CD4-positive, alpha-beta T cell treated with Interleukin-4 for 1 hour (primary cell): ENCODE measurements at places on chromosomes 3 and 15.

DNA sequence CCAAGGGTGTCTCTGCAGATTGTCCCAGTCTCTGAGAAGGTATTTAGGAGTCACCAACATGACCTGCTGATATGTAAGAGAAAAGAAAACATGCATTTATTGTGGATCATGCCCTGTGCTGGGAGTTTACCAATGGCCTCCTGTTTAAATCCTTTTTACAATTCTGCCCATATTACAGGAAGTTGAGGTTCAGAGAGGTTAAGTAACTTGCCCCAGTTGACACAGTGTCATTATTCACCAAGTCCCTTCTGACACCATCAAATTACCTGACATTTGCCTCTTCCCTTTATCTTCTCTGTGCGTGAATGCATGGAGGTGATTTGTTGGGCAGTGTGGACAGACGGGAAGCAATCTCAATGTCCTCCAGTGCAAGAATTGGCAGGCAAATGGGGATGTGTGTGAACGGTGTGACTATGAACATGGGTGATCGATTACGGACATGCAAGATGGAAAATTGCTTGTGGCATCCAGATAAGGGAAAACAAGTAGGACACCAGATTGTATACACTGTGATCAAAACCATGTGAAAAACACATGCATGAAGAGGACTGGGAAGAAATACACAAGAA is 27.3 kb downstream of the ZNF710 start:
- no peak for DNase-seq

- peak; percentile 45 for DNase-seq
These were observed 33.5 kb downstream of the ZBTB38 start for GRCh38 chr3:141401573-141402475.

DNA sequence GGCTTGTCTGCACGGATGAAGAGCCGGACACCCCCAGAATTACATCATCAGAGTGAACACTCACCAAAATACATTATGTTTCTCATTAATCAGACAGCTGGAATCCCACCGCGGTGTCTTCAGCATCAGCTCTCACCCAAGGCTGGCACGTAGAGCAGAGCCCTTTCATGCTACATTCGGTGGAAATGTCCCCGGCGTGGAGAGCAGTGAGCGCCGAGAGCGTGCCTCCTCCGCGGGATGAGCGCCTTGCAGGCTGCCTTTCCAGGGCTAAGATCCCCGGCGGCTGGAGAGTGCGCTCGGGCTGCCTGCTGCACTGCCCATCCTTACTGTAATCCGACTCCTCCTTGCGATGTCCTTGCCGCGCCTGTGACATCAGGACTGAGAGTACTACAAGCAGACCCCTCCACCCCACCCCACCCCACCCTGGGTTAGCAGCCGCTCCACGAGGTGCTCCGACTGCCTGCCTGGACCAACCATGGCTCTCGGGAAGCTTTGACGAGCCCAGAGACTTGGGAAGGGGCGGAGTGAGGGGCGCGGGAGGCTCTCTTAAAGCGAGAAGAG is at the start of gene ZNF385D:
ZNF385D (minus strand) TSS at position 380 of the 561 bp plus-strand sequence; CDS start at position 86, 294 bp downstream.
- DNase-seq: no peak

DNA sequence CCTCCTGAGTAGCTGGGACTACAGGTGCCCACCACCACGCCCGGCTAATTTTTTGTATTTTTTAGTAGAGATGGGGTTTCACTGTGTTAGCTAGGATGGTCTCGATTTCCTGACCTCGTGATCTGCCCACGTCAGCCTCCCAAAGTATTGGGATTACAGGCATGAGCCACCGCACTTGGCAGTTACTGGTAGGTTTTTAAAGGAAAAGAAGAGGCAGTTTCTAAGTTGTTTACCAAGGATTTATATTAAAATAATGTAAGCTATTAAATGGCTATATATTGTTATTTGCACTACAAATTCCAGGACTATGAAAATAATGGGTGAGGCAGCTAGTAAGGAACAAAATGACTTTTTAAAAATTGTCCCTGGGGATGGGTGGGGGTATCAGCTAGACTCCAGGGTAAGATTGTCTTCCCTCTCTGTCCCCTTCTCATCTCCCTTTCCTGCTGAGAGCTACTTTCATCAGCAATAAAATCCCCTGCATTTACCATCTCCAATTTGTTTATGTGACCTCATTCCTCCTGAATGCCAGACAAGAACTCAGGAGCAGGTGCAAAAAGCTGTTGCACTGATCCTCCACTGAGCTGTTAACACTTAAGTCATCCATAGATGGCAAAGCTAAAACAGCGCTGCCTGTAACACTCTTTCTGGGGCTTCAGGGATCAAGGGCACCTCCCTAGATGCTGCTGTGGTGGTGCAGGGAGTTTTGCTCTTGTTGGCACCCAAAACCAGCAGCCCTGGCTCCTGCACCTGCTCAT is 165.2 kb downstream of the ZPLD1 start:
- DNase-seq: no peak

DNA sequence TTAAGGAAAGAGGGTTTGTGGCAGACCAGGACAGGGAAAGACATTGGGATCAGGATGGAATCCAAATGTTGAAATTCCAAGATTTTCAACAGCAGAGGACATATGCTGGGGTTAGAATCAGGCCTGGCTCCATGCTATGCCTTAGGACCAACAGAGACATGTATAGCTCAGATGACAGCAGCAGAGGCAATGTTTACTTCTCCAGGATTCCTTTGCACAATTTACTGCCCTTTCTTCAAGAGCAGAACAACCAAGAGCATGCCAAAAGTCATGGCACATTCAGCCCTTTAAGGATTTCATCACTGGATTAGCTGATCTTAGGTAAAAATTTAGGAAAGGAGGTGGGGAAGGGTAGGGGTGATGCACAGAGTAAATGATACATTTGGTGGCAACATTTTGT is 69.6 kb upstream of the GSK3B start:
- DNase-seq: no peak

DNA sequence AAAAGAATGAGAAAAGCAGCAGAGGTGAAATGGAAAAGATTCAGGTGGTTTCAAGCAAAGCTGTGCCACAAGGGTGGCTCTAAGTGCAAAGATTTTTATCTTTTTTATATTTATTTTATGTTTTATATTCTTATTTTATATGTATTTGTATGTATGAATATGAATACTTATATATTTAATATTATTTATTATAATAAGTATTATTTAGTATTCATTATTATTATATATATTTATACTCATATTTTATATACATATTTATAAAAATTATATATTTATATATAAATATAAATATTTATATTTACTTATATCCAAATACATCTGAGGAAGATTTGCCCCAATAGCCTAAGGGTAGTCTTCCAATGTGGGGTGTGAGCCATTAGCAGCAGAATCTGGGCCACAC is 1002.0 kb downstream of the CADM2 start:
- DNase-seq: no peak

- no peak for DNase-seq
These were observed 408.4 kb downstream of the NAALADL2 start for GRCh38 chr3:175267561-175267960.

GRCh38 chr3:10192953-10193691 is 28.4 kb downstream of the IRAK2 start:
- peak; percentile 78 for DNase-seq

- no peak for DNase-seq
These were observed 10.8 kb upstream of the LRRC2 start for GRCh38 chr3:46576879-46577278.

- DNase-seq: no peak
These were observed 56.3 kb upstream of the SEC13 start for GRCh38 chr3:10377148-10377725.

GRCh38 chr15:39140060-39140604 is 440.7 kb upstream of the THBS1 start:
- DNase-seq: no peak

- DNase-seq: no peak
These were observed 54.0 kb upstream of the EIF5A2 start for GRCh38 chr3:170962411-170962810.

GRCh38 chr15:48370460-48370859 is 39.2 kb downstream of the DUT start:
- no peak for DNase-seq

DNA sequence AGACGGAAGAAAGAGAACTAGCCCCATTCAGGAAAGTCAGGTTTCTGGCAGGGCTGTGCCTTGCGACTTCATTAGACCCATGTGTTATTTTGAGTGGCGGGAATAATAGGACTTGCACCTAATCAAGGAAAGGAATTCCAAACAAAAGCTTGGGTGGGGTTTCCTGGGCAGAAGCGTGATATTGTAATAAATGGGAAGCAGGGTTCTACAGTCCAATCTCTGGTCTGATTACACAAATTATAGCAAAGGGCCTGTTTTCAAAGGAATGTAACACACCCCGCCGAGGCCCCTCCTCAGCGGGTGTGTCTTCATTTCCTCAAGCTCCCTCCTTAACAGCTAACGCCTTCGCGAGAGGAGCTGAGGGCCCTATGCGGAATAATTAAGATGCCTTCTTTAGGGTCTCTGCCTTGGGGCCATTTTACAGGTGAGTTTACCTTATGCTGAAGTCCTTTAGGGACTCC is 396.0 kb upstream of the C2CD4B start:
- DNase-seq: no peak

DNA sequence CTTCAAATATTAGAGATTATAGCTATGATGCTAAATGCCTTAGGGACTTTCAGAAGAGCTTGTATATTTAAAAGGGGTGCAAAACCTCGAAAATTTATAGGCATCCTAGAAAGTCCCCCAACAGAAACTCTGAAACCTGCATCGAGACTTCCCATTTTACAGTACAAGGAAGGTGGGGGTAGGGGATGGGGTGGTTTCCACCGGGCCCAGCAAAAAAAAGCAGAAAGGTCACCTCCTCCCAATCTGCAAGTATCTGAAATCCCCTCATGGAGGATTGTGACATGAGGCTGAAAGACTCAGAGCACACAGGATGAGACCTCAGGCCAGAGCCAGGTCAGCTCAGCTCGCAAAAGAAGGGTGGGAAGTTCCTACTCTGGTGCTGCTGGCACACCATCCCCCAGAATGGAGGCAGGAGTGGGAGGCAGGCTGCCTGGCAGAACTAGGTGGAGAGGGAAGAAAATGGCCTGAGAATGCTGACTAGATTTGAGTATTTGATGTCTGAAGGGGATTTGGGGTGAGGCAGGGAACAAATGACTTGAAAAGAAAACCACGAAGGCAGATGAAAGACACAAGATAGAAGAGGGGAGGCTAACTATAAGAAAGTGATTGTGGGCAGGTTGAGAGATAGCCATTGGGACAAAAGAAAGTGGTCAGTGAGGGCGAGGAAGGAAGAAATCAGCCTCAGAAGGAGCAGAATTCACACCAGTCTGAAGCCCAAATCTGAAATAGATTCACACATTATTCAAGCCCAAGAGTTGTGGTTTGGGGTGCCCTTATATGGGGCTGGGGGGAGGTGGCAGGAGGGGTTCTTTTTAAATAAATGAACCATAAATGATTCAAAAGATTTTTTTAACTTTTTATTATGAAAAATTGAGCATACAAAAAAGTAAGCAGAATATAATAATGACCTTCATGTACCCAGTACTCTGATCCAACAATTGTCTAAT is 22.5 kb upstream of the TSC22D2 start:
- DNase-seq: peak; percentile 54

- DNase-seq: peak; percentile 26
These were observed 13.9 kb downstream of the PLXND1 start for GRCh38 chr3:129592381-129593131.

DNA sequence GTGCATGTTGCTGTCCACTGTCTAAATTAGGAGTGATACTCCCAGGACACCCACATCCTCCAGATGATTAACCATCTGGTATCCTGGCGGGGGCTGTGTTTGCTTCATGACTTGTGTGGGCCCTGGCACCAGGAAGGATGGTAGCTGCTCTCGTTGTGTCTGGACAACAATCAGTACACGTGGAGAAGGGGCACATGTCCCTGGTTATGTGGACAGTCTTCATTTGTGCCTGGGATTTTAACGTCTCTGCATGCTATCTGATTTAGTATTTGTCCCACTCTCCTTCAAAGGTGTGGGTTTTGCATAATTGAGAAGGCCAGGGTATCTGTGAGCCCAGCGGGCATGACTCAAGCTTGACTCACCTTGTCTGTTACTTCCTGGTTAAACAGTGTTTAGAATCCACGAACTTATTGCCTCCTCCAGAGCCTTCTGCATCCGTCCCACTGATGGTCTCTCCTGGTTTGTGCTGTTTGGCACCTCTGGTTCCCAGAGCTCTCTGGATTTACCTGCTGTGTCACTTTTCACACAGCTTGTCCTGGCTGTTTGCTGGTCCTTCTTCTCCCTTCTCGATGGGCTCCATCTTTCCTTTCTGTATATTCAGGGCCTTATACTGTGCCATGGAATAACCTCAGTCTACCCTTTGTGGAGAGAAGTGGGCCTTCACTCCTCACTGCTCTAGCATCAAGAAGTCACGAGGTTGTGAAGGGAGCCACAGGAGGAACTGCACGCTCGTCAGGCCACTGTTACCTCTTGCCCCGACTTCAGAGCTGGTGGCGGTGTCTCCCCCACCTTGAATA is 32.5 kb downstream of the ARNT2 start:
- DNase-seq: no peak

DNA sequence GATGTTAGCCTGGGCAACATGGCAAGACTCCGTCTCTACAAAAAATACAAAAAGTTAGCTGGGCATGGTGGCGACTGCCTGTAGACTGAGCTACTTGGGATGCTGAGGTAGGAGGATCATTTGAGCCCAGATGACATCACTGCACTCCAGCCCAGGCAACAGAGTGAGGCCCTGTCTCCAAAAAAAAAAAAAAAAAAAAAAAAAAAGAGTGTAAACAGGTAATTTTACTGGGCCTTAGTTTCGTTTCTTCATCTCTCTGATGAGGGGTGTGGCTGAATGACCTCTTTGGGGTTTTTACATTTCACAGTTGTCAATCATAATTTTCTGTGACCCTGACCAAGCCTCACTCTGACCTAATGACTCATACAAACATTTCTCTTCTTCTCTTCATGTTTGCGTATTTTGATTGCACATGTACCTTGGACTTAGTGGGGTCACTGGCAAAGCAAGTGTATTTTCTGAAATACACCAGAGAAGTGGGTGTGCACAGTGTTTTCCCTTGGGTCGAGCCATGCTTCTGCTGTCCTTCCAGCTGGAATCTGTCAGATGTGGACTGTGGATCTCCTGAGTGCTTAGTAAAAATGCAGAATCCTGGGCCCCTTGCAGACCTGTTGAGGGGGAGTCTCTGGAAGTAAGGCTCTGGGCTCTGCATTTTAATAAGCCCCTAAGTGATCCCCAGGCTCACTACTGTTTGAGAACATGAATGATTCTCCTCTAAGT is 140.5 kb downstream of the FNDC3B start:
- DNase-seq: no peak

- no peak for DNase-seq
These were observed 151.0 kb downstream of the TJP1 start for GRCh38 chr15:29670998-29671981.

DNA sequence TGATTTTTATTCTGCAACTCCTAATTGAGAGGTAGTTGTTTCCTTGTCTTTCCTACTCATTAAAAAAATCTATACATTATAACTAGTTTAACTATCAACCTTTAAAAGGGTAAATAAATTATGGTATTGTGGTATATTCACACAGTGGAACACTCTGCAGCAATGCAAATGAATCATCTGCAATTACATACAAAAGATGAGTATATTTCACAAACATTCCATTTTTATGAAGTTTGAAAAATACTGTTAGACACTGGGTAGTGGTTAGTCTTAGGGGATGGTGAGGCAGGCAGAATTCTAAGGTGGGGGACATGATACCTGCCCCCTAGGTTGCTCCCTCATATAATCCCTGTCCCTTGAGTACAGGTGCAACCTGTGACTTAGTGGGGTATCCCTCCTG is 44.0 kb upstream of the MAGI1 start:
- DNase-seq: no peak
